ENCODE measurements at places on chromosomes 3 and 15.

DNA sequence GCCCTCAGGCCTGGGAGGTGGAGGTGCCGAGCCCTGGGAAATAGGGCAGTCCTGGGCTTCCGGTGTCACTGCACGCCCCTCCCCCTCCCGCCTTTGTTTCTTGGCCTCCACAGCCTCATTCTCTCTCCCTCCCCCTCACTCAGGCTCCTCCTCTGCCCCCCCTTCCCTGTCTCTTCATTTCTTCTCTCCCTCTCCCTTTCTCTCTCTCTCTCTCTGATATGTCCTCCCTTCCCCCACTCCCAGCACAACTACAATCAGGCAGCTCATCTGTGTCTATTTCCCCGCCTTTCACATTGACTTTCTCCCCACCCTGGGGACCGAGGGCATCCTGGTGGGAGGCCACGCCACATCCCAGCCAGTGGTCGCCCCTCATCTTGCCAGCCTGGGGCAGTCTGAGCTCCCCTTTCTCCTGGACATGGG is 40.2 kb downstream of the IDH2 start:
- peak overlapping the region; percentile 76 for H3K27ac ChIP-seq
- peaks cover 51% of the 10 kb centered on the region for H3K4me1 ChIP-seq
- H3K27me3 ChIP-seq: no peaks in the 10 kb centered on the region
- H3K36me3 ChIP-seq: peaks cover 6% of the 10 kb centered on the region

DNA sequence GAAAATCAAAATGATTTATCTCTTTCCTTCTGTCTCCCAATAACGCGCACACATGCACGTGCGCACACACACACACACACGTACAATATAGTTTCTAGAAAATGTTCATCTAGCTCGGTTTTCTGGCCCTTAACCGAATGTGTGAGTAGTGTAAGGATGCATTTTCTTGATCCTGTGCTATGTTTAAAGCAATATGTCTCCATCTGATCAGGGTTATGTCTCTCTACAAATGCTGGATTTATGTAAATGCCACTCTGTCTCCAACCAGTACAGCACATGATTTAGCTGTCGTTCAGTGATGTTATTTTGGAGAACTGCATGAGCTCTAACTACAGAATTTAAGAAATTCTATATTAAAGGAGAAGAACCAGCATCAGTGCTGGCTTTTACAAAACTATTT is 198.0 kb downstream of the TJP1 start:
- H3K4me1 ChIP-seq: no peaks in the 10 kb centered on the region
- H3K36me3 ChIP-seq: no peaks in the 10 kb centered on the region
- H3K27me3 ChIP-seq: peaks cover 3% of the 10 kb centered on the region
- no peak overlapping the region for H3K4me3 ChIP-seq

DNA sequence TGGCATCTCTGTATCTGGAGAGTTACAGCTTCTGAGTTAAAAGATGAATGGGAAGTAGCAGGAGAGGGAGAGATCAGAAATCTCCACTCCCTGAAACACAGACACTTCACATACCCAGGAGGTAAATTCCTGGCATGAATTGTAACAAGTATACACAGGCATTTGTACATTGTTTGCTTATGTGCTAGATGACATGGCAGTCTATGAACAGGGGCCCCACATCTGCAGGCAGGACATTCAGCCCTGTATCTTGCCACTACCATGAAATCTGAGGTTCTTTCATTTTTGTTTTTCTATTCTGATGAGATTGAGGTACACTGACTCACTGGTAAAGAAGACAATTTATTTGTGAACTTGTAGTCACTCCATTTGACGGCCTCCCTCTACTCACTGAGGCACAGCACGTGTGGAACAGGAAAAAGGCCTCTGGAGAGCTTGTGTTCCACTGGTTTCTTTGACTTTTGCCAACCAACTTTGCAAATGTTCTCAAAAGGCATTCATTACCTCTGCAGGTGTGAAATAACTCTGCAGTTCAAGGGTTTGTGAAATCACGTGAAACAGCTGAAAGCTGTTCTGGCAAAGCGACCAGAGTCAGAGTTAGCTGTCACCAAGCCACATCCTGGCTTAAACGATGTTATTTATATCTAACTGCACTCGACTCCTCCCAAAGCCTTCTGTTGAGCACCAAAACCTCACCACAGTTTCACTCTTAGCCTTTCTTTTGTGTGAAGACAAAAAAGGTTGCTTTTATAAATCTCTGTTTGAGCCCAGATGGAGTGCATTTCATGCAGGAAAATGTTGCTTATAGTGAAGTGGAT is 401.3 kb upstream of the CFAP20DC start:
- H3K27ac ChIP-seq: peak overlapping the region; percentile 97

GRCh38 chr3:56484122-56484521 is 15.9 kb upstream of the ERC2 start:
- H3K4me3 ChIP-seq: no peak overlapping the region
- no peaks in the 10 kb centered on the region for H3K4me1 ChIP-seq
- no peak overlapping the region for H3K27ac ChIP-seq
- DNase-seq: no peak
- H3K27me3 ChIP-seq: peaks cover 43% of the 10 kb centered on the region
- H3K36me3 ChIP-seq: no peaks in the 10 kb centered on the region

DNA sequence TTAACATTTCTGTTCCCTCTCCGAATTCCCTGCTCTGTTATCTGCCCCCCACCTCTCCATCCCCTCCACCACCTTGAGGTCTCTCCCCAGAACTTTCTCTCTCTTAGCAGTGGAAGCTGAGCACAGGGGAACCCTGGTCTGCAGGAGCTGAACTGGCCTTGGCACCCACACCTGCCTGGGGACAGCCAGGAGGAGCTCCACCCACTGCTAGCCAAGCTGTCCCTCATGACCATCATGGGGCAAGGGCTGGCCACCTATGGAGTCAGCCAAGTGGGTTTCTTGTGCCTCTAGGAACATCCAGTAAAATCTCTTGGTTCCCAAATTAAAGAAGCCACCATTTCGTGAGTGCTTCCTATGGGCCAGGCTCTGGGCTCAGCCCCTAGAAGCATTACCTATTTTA is 276.4 kb upstream of the TLE3 start:
- H3K4me3 ChIP-seq: no peak overlapping the region
- DNase-seq: peak; percentile 13
- H3K27me3 ChIP-seq: peaks cover 42% of the 10 kb centered on the region
- no peaks in the 10 kb centered on the region for H3K36me3 ChIP-seq

DNA sequence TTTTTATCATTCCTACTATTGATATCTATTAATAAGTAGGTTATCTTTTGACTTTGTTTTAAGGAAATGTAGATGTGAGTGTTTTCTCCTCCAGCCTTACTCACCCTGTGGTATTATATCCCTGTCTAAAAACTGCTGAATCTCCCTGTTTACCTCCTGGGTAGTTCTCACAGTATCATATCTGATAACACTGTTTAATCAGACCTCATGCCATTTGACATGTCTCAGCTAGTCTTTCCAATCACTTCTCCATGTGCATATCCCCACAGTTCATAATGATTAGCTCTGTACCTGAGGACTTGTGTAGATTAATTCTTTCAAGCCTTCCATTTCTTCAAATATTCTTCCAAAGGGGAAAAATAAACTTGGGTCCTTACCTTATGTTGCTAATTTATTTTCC is 30.7 kb downstream of the DUOX2 start:
- no peak overlapping the region for H3K4me3 ChIP-seq
- DNase-seq: no peak
- H3K36me3 ChIP-seq: no peaks in the 10 kb centered on the region
- no peak overlapping the region for H3K27ac ChIP-seq
- H3K4me1 ChIP-seq: no peaks in the 10 kb centered on the region

Measured in activated T-cell treated with anti-CD3 and anti-CD28 coated beads, Interleukin-2, amount 50 U/mL, for 24 hours (primary cell).